ENCODE measurements at places on chromosomes 12 and 14. TPM values are rescaled to one million over a fixed set of nuclear protein-coding genes. Genes with fewer than 3 reads are reported as not detected.

Gene TMEM132C
- not detected for total RNA-seq

Gene PCED1B
- total RNA-seq: 58.7 TPM

Gene KCNK10
- total RNA-seq: not detected

Gene PRICKLE1
- total RNA-seq: 0.15 TPM

Gene HSPA2
- total RNA-seq: 2.4 TPM

Gene SLC8A3
- not detected for total RNA-seq

Gene BEGAIN
- total RNA-seq: 0.10 TPM

Gene LPAR5
- total RNA-seq: 6.6 TPM

Gene FGF6
- not detected for total RNA-seq

Gene CCDC88C
- total RNA-seq: 193 TPM

Gene CLEC4C
- total RNA-seq: not detected

Gene NGB
- total RNA-seq: not detected

Gene C12orf56
- total RNA-seq: not detected
